ENCODE measurements at places on chromosomes 4 and X.
A peak's percentile ranks its signal among the peaks of the same experiment; 100 is the strongest.

DNA sequence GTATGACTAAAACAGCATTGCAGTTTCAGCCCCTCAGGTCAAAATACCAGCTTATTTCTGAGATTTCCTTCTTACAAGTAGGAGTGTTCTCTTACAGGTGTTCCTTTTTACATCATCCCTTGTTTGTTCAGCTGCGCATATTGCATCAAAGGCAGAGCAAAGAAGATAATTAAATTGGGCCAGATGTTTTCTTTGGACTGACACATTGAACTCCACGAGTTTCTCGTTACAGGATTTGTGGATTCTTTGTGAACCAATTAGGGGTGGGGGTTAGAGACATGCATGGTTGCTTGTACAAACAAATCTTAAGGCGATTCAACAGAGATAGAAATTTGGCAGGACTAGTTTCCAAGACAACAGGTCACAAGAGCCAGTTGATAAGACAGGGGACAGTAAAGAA lies 95.7 kb downstream of the SPANXN4 start:
- DNase-seq, result no peak

DNA sequence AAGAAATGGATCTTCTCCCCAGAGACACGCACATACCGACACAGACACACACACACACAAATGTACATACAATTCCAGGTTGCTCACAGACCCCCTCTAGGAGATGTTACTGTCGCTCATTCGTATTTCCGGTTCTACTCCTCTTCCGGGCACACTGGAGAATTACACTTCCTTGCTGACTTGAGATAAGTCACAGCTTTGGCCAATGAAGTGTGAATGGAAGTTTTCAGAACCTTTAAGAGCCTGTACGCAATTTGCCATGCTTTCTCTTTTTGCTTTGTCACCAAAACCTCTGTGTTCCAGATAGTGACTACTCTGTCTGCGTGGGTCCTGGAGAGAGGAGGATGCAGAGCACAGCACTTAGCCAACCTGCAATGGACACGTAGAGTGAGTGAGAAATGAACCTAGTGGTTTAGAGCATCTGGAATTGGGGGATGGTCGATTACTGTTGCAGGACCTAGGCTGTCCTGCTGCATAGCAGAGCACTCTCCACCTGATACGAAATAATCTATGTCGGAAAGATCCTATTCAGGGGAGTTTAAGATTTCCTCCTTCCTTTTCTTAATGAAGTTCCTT lies 239.5 kb upstream of the TET2 start:
- no peak for DNase-seq

DNA sequence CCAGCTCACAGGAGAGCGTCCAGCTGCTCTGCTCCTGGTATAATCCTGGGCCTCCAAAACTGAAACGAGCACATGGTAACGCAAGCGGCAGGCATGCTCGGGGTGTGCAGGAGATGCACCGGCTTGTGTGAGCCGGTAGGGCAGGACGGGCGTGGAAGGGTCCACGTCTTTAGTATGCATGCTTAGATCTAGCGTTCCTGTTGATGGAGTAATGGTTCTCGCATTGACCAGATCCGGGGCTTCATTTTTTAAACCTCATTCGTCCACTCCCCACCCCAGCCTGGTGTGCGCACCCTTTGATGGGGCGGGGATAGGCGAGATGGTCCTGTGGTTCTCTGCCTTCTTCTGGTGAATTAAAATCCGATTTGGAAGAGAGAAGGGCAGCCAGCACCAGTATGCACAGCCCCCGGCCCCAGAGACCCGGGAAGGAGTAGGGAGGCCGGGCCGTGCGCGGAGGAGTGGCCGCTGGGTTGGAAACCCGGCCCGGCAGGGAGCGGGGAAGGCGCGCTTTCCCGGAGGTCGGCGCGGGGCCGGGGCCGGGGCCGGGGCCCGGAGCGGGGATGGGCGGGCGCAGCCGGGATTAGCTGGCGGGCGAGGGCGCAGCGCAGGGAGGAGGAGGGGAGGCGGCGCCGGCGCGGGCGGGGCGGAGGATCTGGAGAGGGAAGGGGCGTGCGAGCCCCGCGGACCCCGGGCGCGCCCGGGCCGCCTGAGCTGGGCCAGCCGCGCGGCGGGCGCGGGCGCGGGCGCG lies 39.9 kb downstream of the FAM149A start:
- peak; percentile 72 for DNase-seq

GRCh38 chr4:170057866-170058265 lies 31.7 kb upstream of the MFAP3L start:
- no peak for DNase-seq

- no peak for DNase-seq
Observed at GRCh38 chrX:40607381-40607780, 15.8 kb upstream of the MPC1L start.

GRCh38 chrX:118116713-118117550 lies at the start of gene KLHL13:
KLHL13 (minus strand) TSS chrX:118116810; CDS start chrX:118028473, 88,337 bp downstream.
- peak; percentile 70 for DNase-seq

- no peak for DNase-seq
Observed at GRCh38 chr4:153223930-153224329, 19.7 kb downstream of the TRIM2 start.

GRCh38 chr4:78922207-78922606 lies 17.0 kb downstream of the PAQR3 start:
- DNase-seq, result no peak

- no peak for DNase-seq
Observed at GRCh38 chrX:101136235-101136634, 38.2 kb downstream of the CENPI start.

GRCh38 chrX:131901546-131901945 lies 121.6 kb upstream of the STK26 start:
- DNase-seq, result no peak

DNA sequence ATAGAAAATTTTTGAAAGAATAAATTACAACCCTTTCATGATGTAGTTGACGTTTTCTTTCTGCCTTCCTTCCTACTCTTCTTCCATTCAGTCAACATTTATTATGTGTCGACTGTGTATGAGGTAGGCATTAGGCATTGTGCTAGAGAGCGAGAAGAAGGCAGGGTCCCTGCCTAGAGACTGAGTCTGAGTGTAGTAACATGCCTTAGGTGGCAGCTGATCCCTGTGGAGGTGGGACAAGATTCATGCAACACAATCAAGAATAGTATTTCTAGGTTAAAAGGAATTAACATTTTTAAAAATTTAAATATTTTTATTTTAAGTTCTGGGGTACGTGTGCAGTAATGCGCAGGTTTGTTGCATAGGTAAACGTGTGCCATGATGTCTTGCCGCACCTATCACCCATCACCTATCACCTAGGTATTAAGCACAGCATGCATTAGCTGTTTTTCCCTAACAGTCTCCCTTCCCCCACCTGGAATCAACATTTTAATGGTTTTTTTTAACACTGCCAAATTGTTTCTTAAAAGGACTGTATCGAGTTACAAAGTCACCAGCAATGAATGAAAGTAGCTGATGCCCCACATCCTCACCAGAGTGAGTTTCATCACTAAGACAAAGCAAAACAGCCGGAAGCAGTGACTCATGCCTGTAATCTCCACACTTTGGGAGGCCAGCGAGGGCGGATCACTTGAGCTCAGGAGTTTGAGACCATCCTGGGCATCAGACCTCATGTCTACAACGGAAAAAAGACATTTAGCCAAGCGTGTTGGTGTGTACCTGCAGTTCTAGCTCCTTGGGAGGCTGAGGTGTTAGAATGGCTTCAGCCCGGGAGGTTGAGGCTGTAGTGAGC lies 84.0 kb downstream of the WWC2 start:
- DNase-seq, result peak; percentile 34

GRCh38 chr4:144206711-144207110 lies 66.2 kb upstream of the GYPA start:
- DNase-seq, result no peak

GRCh38 chrX:40167850-40168479 lies 70.2 kb upstream of the BCOR start:
- DNase-seq, result peak; percentile 72

GRCh38 chrX:123959281-123960063 lies 2.0 kb upstream of the STAG2 start:
- peak; percentile 57 for DNase-seq

GRCh38 chr4:78584863-78585547 lies 33.4 kb downstream of the ANXA3 start:
- no peak for DNase-seq

DNA sequence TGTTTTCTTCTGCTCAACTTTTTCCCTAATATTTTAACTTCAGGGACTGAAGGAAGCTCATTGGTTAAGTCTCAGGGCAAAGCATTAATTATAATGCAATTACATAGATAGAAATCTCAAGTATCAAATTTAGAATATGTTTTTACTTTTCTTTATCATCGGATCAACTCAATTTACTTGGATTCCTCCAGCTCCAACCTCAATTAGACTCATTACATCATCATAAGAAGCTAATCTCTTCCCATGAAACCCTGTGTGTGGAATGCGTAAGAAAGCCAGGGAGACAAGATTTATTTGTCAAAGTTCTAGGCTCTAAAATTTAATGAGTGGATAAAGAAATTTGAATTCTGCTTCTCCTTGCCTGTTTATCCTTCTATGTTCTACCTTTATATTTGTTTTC lies 918.4 kb downstream of the ADGRL3 start:
- DNase-seq, result no peak

GRCh38 chr4:27524224-27524623 lies 663.6 kb downstream of the STIM2 start:
- no peak for DNase-seq

DNA sequence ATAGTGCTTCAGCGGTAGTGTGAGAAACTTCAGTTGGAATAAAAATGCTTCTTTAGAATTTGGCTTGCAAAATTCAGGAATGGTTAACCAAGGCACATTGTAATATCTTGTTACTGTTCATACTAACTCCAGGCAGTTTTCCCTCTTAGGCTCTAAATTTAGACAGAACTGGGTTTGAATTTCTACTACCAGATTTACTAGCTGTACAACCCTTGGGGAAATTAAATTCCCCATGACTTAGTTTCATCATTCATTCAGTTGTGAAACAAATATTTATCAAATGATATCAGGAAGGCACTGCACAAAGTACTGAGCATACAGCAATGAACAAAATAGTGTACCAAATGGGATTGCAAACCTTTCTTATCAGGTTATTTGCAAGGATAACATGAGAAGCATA lies 135.0 kb upstream of the IL15 start:
- DNase-seq, result no peak

DNA sequence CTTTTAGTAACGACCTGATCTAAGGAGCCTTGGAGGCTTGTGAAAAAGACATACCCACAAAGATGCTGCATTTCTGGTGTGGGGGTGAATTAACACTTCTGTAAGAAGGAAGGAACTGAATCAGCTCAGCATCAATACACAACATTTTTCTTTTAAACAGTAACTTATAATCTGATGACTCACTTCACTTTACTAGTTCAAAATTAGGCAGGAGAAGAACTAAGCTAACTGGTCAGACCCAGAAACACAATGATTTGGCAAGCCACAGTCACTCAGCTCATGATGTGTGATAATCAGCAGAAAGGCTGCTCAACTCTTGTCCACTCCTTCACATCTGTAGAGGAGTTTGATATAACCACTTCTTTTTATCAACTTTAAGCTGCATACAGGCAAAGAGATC lies 4.6 kb downstream of the MMAA start:
- DNase-seq, result no peak

DNA sequence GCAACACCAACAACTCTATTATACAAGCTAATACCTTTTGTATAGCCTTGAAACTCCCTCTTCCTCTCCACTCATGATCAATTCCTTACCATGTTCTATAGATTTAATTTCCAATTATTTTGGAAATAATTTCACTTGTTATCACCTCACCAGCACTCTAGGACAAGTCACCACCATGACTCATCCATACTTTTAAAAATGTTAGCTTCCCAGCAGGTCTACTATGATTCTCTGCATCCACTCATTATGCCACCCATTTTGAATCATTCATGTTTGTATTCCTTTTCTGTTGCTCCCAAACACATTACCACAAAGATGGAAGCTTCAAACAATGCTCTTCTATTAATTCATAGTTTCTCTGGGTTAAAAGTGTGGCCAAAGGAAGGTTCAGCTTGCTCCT lies 469.6 kb downstream of the PDGFC start:
- DNase-seq, result no peak

DNA sequence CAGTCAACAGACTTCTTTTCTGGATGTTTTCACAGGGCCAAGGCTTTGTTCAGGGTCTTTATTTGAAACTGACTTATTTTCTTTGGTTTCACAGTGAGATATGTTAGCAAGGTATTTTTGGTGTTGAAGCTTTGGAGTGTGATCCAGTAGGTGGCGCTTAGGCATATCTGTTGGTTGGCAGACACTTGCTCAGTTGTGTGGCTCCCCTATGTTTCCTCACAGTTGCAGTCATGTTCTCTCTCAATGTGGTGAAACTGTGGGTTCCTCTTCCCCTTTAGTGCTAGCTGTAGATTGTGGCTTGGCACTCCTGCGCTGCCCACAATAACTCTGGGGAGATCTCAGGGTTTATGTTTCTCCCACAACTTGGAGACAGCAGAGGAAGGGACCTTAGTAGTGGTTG lies 460.8 kb downstream of the SLITRK2 start:
- DNase-seq, result no peak

DNA sequence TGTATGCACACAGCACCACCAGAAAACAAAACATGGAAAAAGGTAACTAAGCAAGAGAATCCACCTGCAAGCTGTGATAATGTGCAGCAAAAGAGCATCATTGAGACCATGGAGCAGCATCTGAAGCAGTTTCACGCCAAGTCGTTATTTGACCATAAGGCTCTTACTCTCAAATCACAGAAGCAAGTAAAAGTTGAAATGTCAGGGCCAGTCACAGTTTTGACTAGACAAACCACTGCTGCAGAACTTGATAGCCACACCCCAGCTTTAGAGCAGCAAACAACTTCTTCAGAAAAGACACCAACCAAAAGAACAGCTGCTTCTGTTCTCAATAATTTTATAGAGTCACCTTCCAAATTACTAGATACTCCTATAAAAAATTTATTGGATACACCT lies 90.2 kb downstream of the TET2 start:
- no peak for DNase-seq

DNA sequence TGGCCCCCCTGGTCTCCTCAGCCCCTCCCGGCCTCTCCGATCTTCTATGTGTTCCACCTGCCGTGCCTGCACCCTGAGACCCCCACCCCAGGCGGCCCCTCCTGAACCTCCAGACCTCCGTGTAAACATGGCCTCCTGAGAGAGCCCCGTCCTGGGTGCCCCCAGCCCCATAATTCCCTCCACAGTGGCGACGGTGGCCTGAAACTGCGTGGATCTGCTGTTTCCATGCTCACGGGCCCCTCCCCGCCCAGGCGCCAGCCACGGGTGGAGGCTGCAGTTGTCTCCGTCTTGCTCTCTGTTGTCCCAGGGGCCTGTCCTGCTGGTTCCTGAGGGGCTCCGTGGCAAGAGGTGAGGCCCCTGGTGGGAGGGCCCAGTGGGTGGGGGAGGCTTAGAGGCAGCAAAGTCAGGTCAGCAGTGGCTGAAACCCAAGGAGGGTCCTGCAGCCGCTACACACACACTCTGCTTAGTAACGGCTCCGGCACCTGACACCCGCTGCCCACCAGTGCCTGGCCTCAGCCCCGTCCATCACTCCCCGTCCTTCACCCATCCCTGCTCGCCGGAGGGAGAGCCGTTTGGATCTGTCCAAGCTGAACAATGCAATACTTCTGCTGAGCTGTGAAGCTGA lies 75.8 kb downstream of the FAM53A start:
- peak; percentile 42 for DNase-seq
